Fibroblast of skin of right quadriceps (primary cell): ENCODE measurements at places on chromosomes 7 and 10.

GRCh38 chr7:157994319-157994718 lies 593.3 kb downstream of the PTPRN2 start:
- no peak for DNase-seq

DNA sequence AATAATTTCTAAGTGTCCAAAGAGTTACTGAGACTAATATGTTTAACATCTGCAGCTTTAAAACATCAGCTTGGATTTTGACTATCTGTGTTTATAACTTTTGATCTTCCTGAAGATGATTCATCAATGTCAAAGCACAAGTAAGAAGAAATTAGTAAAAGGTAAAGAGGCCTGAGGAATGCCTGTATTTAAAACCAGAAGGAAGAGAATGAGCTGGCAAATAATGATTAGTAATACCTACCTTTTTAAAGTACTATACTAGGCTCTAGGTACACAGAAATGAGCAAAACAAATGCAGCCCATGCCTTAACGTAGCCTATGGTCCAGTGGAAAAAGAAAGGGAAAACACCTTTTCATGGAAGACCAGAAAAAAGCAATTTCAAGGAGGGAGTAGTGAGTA lies 158.0 kb downstream of the KCND2 start:
- no peak for DNase-seq

DNA sequence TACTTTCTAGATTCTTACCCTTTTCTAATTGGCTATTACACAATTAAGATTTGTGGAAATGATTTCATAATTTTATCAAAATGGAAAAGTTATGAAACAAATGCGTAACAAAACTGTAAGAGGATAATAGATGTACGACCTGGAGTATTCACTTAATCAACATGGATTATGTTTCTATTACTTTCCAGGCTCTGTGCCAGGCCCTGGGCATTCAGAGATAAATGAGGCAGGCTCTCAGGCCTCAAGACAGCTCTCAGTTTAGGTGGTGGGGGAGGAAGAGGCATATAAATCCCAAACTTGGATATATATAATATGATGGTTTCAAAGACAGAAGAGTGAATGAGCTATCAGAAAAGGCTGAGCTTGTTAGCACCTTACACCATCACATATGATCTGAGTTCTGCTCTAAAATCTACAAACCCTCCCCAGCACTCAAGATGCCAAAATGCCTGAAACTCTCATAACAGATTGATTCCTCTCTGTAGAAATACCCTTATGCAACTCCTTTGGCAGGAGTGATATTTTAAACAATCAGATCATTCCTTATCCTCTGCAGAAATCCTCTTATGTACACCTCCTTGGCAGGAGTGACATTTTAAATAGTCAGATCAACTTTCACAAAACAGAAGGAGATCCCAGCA lies 42.5 kb downstream of the ACBD5 start:
- DNase-seq: no peak

DNA sequence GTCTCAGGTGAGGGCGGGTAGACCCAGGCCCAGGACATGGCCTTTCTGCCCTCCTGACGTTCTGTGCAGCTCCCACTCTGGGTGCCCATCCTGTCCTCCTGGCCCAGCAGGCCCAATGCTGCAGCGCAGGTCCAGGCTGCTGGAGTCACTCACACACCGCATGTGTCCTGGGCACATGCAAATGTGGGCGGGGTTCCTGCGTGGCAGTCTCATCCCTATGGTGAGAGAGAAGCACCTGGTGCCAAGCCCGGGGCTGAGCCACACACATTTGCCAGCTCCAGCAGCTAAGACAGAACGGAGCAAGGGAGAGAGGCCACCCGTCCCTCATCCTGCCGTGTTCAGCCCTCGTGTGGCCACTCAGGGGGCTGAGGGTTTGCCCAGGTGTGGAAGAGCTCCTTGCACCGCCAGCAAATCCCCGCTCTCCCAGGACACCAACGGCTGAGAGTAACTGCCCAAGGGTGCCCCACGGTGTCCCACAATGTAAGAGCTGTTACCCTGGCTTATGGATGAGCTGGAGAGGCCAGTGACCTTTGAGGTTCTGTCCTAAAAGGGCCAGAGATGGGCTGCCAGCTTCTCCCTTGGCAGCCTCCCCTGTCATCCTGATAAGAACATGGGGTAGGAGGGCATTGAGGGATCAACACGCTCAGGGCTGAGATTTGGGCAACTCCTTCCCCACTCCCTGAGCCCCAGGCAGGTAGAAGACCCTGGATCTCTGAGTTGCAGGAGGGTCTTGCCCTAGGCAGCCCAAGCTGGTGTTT lies 4.4 kb downstream of the FUOM start:
- DNase-seq: no peak

GRCh38 chr7:135098391-135098790 lies 49.5 kb upstream of the TMEM140 start:
- no peak for DNase-seq

GRCh38 chr7:5428478-5429252 lies 5.0 kb upstream of the TNRC18 start:
- peak; percentile 93 for DNase-seq
